ENCODE measurements at places on chromosomes 3 and 15.

DNA sequence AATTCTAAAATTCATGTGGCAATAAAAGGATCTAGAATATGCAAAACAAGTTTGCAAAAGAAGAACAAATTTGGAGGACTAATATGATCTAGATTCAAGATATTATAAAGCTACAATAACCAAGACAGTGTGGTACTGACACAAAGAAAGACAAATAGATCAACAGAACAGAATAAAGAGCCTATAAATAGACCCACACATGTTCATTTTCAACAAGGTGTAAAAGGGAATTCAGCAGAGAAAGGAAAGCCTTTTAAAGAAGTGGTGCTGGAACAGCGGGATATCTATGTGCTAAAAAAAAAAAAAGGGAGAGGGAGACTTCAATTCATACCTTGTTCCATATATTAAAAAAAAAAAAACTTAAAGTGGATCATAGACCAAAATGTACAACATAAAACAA, 149.0 kb downstream of the WDR76 start:
- DNase-seq: no peak

- no peak for DNase-seq
Observed at GRCh38 chr3:38247366-38248035, 18.1 kb upstream of the SLC22A13 start.

DNA sequence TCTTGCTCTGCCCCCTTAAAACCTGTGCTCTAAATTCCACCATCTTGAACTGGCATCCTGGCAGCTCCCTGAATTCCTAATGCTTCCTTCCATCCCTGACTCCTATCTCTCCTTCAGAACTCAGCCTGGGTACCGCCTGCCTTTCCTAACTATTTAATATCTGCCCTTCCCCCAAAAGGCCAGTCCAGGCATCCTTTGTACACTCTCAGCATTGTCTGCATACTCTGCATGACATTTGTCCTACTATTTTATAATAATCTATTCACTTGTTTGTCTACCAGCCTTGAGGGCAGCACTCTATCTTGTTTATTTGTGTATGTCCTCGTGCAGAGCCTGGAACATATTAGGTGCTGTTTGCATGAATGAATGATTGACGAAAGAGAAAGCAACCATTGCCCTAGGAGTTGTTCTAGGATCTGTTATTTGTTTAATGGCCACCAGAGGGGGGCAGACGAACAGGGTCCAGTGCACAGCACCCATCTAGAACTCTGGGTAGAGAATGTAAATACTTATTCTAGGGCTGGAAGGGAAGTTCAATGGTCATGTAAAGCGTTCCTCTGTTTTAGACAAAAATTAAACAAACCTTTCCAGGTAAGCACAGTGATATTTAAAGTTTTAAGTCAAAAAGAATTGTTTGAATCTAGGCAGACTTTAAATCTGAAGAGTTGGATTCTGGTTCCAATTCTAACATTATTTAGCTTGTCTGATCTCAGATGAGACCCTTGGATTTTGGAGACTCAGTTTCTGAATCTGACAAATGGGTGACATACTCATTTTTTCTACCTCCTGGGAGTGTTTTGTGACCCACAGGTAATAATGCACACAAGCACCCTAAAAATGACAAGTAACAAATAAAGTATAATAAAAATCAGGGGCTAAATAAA, 125.8 kb upstream of the GALNT15 start:
- DNase-seq: peak; percentile 58

GRCh38 chr3:125050488-125051090, 5.2 kb downstream of the HEG1 start:
- DNase-seq: no peak

GRCh38 chr15:67068710-67069400, 3.5 kb downstream of the SMAD3 start:
- no peak for DNase-seq

GRCh38 chr3:72245183-72245811, 460.3 kb upstream of the PROK2 start:
- peak; percentile 43 for DNase-seq

GRCh38 chr15:61879219-61879618, 181.0 kb downstream of the VPS13C start:
- DNase-seq: no peak

GRCh38 chr3:8596321-8597218, 48.0 kb downstream of the SSUH2 start:
- DNase-seq: no peak

GRCh38 chr3:137612291-137612690, 151.8 kb upstream of the SOX14 start:
- DNase-seq: no peak

- DNase-seq: no peak
Observed at GRCh38 chr3:192831111-192831644, 86.5 kb downstream of the MB21D2 start.

GRCh38 chr15:36409819-36410218, 169.6 kb upstream of the CDIN1 start:
- DNase-seq: no peak

- no peak for DNase-seq
Observed at GRCh38 chr3:190864002-190864401, 1.5 kb upstream of the GMNC start.

- DNase-seq: no peak
Observed at GRCh38 chr15:49361370-49361769, 61.7 kb upstream of the FGF7 start.

DNA sequence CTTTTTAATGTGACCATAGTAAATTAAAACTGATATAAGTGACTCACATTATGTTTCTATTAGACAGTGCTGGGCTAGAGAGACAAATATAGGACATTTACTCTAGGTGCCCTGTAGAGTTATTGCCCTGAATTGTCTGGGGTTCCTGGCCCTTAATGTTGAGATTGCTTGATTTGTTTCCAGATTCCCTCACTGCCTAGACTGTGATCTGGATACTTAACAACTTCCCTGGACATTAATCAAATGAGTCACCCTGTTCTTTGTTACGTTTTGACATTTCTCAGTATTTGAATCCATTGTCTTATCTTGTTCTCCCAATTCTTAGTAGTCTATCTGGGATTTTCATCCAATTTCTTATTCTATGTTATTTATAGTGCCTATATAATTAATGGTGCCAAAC, 65.8 kb downstream of the DTWD1 start:
- no peak for DNase-seq

- DNase-seq: no peak
Observed at GRCh38 chr3:184716622-184717398, 4.9 kb upstream of the MAGEF1 start.

GRCh38 chr3:46252980-46253379, 10.7 kb downstream of the CCR3 start:
- no peak for DNase-seq

- no peak for DNase-seq
Observed at GRCh38 chr3:177680472-177680821, 483.2 kb upstream of the TBL1XR1 start.

DNA sequence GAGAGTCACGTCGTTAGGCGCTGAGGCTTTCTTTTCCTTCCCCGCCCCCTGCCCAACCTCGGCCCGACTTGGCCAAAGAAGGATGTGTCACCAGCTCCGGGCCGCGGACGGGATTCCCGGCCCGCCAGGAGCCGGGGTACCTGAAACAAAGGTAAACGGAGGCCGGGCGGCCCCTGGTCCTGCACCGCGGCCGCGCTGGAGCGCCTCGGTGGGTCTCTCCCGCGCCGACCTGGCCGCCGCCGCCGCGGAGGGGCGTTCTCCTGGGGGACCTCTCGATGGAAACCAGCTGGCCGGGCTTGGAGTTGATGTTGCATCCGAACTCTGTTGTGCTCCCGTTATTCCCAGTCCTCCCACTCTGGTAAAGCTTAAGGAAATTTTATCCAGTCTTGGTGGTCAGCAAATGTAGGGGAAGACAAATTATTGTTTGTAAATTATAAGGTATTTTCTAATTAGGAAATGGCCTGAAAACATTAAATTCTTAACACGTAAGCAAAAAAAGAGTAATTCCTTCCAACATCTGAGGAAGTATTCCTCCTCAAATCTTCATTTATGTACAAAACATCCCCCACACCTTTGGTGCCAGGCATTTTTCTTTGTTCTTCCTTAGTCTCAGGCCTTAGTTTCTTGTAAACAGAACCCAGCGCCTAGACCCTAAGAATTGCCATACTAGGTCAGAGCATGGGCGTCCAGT, 888 bp downstream of the PPP2R3A start:
- no peak for DNase-seq

- no peak for DNase-seq
Observed at GRCh38 chr3:152853196-152853595, 18.3 kb downstream of the P2RY1 start.
